ENCODE measurements at places on chromosomes 3 and 15.

GRCh38 chr3:122315619-122316018 lies 9.4 kb upstream of the CSTA start:
- DNase-seq = no peak

DNA sequence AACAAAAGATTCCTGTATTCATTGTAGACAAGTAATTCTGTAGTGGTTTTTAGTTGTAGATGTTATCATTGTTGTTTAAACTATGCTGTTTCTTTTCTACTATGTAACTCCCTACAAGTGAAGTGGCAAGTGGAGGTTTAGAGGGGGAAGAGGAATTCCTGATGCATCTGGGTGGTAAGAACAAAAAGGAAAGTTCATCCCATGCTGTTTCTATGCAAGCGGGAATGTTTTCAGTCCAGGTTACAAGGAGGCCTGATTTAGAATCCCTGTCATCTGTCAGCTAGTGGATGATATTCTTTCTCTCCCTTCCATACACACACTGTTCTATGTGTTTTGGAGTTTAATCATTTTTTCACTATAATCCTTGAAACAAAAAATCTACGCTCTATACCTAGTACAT lies 67.4 kb downstream of the IMPG2 start:
- DNase-seq = no peak

DNA sequence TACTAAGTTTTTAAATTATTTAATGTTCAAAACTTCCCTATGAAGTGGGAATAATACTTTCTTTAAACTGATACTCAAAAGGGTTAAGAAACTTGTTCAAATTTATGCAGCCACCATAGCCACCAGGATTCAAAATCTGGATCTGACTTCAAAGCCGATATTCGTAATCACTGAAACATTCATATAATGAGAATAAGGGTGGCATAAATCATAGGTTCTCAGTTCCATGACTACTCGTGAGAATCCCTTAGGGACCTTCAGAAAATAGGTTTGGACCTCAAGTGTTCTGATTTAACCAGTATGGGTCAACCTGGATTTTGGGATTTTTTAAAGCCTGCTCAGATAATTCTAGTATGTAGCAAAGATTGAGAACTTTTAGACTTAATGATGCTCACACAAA lies 160.6 kb downstream of the RBMS3 start:
- no peak for DNase-seq

DNA sequence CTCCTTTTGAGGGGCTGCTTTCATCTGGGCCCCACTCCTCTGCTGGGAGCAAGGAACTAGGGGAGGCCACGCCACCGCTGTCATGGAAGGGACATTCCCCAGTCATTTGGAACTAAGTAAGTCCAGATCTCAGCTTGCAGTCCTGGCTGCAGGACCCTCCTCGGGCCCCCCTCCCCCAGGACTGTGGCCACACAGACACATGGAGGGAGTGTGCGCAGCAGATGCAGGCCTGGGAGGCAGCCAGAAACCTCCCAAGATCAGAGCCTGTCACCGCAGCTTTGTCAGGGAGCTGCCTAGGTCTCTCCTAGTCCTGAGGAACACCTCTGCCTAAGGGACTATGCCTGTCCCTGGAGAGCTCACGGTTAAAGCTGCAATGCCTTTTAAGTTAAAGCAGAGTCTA lies 7.3 kb upstream of the SEMA3F start:
- DNase-seq = no peak

Measured in kidney capillary endothelial cell (primary cell).